ENCODE measurements at places on chromosomes 12 and 14.

- DNase-seq = peak; percentile 75
Observed at GRCh38 chr12:53102883-53103807, at the start of gene SOAT2. TSS of gene SOAT2 (plus strand) at chr12:53103486. CDS start at chr12:53103578, 92 bp downstream.

GRCh38 chr12:19288603-19289244 lies 150.6 kb upstream of the AEBP2 start:
- DNase-seq = no peak

DNA sequence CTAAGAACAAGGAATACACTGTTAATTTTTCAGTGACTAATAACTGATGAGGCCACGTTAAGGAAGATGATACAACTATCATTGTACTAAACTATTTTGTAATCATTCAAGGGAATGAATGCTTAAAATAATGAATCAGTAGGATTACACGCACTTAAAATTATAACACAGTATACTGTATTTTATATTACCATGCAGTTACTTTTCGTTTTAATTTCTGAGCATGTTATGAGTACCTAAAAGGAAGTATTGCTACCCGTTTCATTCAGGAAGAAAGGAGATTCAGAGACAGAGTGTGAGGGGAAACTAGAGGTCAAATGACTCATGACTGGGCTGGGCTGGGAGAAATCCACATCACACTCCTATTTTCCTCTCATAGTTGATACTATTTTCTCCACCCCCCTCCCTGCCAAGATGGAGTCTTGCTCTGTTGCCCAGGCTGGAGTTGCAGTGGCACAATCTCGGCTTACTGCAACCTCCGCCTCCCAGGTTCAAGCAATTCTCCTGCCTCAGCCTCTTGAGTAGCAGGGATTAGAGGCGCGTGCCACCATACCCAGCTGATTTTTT lies 202.0 kb downstream of the PPM1H start:
- DNase-seq = no peak

GRCh38 chr12:13288501-13288900 lies 92.0 kb downstream of the EMP1 start:
- DNase-seq = no peak

GRCh38 chr12:50220363-50220995 lies 53.3 kb upstream of the CERS5 start:
- no peak for DNase-seq

DNA sequence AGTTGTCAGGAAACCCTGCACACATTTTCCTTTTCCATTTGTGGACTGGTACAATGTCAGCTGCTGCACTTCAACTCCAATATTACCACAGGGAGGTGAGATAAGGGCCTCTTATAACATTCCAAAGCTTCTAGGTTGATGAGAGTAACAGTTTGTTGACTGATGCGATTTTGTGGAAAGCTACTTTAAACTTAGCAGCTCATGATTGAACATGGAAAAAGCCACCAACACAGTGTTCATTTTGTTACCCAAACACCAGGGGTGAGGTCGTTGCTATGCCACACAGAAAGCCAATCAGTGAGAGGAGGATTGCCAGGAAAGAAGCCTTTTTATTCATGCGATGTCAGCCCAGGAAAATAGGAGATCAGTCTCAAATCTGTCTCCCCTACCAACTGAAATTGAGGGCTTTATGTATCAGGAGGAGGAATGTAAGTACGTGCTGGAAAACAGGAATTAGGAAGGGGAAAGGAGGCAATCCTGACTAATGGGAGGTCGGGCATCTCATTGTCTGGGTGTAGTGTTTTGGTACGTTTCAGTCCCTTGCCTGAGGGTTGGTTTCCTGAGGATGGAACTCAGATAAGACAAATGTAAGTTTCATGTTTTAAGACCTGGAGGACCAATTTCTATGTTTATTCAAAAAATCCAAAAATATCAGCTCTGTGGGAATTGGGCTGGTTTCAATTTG lies 92.7 kb upstream of the PLEKHA5 start:
- DNase-seq = no peak

DNA sequence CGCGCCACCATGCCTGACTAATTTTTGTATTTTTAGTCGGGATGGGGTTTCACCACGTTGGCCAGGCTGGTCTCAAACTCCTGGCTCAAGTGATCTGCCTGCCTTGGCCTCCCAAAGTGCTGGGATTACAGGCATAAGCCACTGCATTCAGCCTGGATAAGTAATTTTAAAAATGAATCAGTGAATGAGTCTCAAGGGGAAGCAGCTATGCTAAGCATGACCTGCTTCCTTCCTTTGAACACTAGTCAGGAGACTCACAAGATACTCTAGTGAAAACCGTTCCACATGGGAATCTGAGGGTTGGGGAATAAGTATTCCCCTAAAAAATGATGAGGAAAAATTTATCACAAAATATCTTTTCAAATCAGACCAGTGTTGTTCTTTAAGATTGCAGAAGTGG lies 10.7 kb upstream of the FAM234B start:
- no peak for DNase-seq

GRCh38 chr14:95318399-95319311 lies 1.1 kb downstream of the CLMN start:
- no peak for DNase-seq

DNA sequence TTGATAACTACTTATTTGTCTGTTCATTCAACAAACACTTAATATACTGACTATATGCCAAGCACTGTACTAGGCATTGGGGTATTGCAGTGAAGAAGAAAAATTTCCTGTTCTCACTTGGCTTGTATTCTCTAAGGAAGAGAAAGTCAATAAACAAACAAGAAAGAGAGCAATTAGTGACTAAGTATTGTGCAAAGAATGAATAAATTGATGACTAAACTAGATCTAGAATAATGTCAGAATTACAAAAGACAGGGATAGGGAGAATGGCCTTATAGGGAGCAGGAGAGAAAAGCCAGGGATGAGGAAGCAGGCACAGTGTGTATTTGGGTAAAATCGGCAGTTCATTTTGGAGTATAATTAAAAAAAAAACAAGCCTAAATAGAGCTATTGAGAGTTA lies 4.2 kb upstream of the LIN7A start:
- no peak for DNase-seq

DNA sequence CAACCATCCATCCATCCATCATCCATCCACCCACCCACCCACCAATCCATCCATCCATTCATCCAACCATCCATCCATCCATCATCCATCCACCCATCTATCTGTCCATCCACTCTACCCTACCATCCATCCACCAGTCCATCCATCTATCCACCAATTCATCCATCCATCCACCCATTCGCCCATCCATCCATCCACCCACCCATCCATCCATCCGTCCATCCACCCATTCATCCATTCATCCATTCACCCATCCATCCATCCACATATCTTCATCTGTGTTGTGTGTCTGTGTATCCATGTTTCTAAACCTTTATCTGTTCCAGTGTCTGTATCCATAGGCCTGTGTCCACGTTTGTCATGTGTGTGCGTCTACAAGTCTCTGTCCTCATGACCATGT lies 9.9 kb downstream of the HNF1A start:
- no peak for DNase-seq

All from activated CD8-positive, alpha-beta memory T cell treated with anti-CD3 and anti-CD28 coated beads, Interleukin-2, amount 50 U/mL, for 48 hours (primary cell).